Right atrium auricular region (tissue), 2 donors: ENCODE measurements at places on chromosomes 5 and 9. TPM values are rescaled to one million over a fixed set of nuclear protein-coding genes. Genes with fewer than 3 reads are reported as not detected.

OR1Q1 gene
- total RNA-seq, result not detected

DBH gene
- not detected for total RNA-seq

OR1J2 gene
- total RNA-seq, result not detected

SLC4A9 gene
- not detected for total RNA-seq

SPINK1 gene
- not detected for total RNA-seq

IFNB1 gene
- not detected for total RNA-seq

DMRTA1 gene
- 0.74 TPM for total RNA-seq

TXNDC8 gene
- total RNA-seq, result not detected

MGAT4B gene
- 71.7 TPM for total RNA-seq

NIM1K gene
- total RNA-seq, result 0.48 TPM

CCL27 gene
- not detected for total RNA-seq

IFT74 gene
- 10.6 TPM for total RNA-seq

PCDHA12 gene
- total RNA-seq, result 0.67 TPM

IFNA21 gene
- not detected for total RNA-seq

ADAMTSL1 gene
- total RNA-seq, result 3.4 TPM

WDR38 gene
- not detected for total RNA-seq

PPIC gene
- total RNA-seq, result 25.9 TPM

PCDHGB6 gene
- total RNA-seq, result 5.0 TPM
